ELF-1 (cell line): ENCODE measurements at places on chromosomes 16 and 17.

DNA sequence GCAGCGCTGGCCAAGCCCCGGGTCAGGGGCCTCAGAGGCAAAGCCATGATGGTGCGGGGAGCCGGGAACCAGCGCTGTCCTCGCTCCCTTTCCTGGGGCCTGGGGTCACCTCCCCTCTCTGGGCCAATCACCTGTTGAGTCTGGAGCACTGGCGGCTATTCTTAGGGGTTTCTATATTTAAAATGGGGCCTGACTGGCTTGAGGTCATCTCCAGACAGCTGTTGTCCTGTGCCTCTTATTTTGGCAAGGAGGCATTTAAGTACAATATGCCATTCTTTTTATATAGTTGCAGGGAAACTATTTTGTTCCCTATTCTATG is at the start of gene COX6A2:
Gene COX6A2, minus strand, starts transcription at position 82 of the 319 bp plus-strand sequence. Its CDS starts 35 bp downstream, at position 47.
- DNase-seq: no peak

DNA sequence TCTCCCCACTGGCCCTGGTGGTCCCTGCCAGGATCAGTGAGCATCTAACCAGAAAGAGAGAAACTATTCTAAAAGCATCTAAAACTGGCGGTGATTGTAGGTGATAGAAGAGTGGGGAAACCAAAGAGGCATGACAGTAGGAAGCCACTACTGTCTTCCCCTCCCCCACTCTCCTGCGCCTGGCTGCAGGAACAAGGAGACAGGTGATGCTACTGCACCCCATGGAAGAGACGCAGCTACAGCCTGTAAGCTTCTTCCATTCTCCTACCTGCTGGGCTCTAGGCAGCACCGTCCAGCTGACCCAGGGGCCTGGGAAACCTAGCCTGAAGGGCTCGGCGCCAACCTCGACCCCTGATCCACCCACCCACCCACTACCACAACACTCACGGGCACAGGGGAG is 32.4 kb upstream of the CSNK2A2 start:
- no peak for DNase-seq

- DNase-seq: peak; percentile 69
These were observed 7.2 kb downstream of the DLX3 start for GRCh38 chr17:49987681-49988441.

- DNase-seq: no peak
These were observed 34.8 kb downstream of the ZNF287 start for GRCh38 chr17:16534236-16534635.

DNA sequence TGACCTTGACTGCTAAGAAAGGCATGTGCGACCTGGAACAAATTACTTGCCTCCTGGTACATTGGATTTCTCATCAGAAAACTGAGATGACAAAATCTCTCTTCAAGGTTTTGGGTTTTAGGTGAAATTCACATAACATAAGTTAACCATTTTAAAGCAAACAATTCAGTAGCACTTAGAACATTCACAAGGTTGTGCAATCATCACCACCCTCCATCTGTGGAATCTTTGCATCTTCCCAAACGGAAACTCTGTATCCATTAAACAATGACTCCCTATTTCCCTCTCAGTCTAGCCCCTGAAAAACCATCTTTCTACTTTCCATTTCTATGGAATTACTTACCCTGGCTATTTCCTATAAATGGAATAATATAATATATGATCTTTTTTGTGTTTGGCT is 42.2 kb upstream of the BRD7 start:
- DNase-seq: no peak

DNA sequence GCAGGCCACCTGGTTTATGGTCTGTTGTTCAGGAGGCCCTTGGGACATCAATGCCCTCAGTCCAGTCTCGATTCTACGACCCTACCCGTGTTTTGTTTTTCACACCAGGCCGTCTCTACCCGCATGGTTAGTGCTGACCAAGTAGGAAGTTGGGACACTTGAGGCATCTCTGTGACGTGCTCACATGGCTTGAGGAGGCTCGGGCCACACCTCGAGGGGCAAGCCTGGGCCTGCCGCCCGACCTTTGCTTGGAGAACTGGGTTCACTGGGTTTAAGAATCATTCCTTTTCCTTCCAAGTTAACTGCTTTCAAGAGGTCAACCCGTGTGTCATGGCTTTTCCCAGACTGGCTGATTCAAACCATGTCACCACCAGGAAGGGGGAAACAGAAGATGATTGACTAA is 86.8 kb downstream of the CMIP start:
- no peak for DNase-seq

DNA sequence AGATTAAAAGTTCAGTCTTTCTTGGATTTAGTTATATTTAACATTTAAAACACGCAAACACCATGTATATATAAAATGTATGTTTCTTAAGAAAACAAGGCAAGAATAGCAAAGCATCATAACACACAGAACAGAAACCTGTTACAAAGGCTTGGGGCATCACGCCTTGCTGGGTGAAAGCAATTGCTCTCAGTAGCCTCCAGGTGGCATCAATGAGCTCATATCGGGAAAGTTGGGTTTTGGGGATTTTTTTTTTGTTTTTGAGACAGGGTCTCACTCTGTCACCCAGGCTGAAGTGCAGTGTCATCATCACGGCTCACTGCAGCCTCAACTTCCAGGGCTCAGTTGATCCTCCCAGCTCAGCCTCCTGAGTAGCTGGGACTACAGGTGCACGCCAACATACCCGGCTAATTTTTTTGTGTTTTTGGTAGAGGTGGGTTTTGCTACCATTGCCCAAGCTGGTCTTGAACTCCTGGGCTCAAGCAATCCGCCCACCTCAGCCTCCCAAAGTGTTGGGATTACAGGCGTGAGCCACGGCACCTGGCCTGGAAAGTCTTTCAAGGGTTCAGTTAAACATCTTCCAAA is 56.9 kb downstream of the CYB5D2 start:
- DNase-seq: peak; percentile 64

DNA sequence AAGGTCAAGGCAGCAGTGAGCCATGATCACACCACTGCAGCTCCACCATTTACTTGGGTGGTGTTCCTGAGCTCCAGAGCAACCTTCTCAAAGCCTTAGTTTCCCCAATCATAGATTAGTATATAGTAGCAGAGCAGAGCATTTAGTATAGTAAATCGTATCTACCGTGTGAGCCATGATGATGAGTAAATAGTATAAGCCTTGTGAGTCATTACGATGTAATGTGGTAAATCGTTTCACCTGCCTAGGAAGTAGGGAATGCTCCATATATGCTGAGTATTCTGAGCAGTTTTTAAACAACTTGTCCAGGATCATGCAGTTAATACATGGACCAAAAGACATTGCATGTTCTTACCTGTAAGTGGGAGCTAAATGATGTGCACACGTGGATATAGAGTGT is 66.4 kb downstream of the SCNN1B start:
- DNase-seq: no peak

GRCh38 chr17:39026980-39027451 is 59.8 kb upstream of the FBXO47 start:
- DNase-seq: peak; percentile 19

DNA sequence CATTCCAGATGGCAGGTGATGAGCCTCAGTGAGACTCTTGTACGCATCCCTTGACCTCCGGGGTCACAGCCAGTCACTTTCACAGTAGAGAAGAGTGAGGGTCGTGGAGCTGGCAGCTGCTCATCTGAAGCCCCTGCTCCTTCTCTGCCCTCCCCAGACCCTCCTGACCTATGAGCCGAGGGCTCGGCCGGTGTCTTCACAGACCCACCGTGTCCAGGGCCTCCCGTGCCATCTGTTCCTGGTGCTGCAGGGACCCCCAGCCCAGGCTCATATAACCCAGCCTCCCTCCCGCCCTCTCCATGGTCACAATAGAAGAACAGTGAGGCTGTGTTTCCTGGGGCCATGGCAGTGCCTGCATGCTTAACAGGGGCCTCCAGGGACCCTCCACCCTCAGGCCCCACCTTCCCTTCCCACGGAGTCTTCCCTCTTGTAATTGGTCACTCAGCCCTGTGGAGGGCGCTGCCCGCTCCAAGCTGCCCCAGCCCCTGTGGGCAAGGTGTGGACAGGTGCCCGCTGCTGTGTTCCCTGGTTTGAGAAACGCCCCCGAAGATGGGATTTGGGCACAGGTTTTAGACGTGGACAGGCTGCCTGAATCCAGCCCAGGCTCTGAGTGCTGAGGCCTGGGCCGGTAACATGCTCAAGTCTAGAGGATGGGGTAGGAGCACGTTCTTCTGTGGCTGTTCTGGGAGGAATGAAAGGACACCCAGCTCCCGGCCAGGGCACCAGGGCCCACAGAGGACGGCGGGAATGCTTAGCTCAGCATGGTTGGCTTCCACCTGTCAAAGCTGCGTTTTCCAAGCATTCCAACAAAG is 38.7 kb downstream of the ACSF3 start:
- no peak for DNase-seq

DNA sequence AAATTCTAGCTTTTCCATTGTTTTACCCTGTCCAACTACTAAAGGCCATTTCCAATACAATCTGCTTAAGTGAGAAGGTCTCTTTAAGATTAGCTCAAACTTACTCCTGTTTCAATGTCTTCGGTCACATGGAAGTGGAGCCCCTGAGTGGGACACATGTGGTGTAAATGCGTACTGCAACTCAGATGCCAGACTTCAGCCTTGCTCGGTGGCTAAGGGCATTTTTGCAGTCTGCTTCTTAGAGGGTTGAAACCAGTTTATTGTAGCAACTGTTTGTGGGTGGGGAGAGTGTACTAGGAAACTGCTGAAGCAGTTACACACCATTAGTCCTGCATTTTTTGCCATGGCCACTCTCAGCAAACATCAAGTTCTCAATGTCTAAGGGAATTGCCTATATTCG is 140.6 kb downstream of the PARN start:
- DNase-seq: peak; percentile 58

DNA sequence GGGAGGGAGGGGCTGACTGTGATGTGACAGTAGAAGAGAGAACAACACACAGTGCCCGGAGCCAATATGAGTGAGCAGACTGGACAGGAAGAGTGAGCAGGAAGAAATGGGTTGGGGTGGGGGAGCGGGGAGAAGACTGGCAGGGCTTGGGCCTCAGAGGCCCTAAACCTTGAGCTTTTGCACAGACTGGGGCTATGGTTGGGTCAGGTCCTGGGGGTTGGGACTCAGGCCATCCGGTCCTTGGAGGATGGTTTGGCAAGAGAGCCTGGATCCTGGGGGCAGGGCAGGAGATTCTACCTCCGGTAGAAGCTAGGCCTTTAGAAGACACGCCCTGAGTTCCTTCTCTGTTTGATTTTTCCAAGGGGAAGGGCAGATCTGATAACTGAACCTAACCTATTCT is 1.1 kb downstream of the CAMTA2 start:
- DNase-seq: no peak

DNA sequence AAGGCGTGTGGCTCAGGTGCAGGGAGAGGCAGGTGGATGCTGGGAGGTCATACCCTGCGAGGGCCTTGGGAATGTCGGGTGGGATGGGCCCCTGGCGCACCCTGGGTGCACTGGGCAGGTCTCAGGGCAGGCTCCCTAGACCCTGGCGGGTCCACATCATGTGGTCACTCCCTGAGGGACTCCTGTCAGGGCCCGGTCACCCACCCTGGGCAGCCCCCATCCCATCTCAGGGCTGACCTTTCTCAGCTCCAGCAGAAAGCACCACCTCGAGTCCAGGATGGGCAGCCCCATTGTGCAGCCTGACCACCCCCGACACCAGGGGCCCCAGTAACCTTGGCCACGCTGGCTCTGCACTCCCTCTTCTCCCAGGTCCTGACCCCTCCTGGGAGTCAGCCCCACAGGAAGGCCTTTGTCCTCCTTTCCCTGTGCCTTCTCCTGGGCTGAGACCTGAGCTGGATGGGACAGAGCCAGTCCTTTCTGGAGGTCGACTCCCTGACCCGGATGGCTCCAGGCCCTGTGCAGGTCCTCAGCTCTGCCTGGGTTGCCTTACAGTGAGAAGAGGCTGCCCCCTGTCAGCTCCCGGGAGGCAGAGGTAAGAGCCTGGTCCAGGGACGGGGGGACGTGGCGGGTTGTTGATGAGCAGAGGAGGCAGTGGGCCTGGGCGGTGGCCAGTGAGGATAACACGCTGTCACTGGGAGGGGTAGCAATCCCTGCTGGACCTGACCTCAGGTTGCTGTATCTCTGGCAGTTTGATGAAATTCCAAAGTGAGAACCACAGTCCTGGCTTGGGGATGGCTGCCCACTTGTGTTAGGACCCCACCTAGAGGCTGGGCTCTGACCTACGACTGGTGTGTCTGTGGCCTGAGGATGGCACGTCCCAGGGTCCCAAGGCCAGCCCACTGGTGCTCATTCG is 77.9 kb downstream of the GOSR1 start:
- DNase-seq: peak; percentile 78

- DNase-seq: peak; percentile 52
These were observed 88.5 kb downstream of the CLEC16A start for GRCh38 chr16:11032922-11033291.
